Eye (tissue), 1 donor: ENCODE measurements at places on chromosomes 1 and 21.

GRCh38 chr1:22636927-22637326 is 499 bp downstream of the C1QA start:
- DNase-seq: no peak

DNA sequence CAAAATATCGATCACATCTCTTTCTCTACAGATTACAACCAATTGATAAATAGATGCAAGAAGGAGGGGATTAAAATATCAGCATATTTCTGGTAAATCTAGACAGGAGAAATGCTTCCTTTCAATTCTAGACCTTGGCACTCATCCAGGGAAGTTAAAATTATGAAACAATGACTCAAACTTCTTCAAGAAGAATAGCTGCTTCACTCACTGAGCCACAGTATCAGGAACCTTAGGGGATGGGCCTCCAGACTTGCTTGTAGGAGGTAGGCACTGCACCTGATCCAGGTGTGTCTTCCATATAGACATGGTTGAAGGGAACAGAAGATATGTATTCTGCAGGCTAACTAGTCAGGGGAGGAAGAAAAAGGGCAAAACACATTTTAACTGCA is 9.8 kb downstream of the SLAMF7 start:
- DNase-seq: no peak

- no peak for DNase-seq
These were observed 373.1 kb upstream of the USP24 start for GRCh38 chr1:55588309-55588708.

- no peak for DNase-seq
These were observed 46.6 kb downstream of the WLS start for GRCh38 chr1:68185743-68186142.

- peak; percentile 67 for DNase-seq
These were observed 37.1 kb upstream of the CTTNBP2NL start for GRCh38 chr1:112358798-112359408.

- no peak for DNase-seq
These were observed 22.2 kb downstream of the C1orf21 start for GRCh38 chr1:184409011-184409410.

DNA sequence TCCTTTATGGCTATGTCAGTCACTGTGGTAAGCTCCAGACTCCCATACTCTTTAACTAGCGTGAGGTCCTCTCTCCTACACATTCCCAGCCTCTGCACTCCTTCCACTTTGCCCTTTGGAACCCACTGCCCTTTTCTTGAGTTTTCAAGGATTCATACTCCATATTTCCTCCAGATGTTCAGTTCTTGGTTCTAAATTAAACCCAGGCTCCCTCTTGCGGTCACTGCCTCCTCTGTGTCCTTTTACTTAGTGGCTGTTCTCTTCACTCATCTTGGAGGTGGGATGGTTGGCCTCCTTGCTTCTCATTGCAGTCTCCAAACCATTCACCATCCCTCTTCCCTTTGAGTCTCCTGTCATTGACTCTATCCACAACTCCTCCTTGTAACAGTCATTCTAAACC is 208.1 kb downstream of the TGFB2 start:
- DNase-seq: no peak

DNA sequence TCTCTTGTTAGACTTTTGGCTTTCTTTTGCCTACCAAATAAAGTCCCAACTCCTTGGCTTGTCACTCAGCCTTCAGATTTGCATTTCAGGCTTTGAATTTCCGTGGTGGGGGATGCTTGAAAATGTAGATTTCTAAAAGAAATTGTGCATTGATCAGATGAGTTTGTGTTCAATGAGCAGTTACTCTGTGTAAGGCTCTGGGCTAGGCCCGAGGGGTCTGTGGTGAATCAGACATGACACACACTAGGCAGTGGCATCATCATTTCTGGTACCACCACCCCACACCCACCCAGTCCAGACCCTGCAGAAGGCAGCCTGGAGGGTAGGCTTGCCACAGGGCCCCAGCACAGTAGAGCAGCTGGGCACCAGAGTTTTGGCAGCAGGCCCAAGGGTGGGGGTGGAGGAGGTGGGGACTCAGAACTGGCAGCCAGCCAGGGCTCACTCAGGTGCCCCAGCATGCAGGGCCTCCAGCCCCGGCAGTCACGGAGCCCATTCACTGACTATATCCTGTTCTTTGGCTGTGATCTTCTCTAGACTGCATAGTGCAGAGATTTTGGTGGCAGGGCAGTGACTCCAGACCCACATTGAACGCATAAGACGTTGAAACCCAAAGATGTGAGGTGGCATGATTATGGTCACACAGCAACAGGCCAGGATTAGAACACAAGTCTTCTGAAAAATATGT is 97.2 kb upstream of the ARTN start:
- peak; percentile 73 for DNase-seq

DNA sequence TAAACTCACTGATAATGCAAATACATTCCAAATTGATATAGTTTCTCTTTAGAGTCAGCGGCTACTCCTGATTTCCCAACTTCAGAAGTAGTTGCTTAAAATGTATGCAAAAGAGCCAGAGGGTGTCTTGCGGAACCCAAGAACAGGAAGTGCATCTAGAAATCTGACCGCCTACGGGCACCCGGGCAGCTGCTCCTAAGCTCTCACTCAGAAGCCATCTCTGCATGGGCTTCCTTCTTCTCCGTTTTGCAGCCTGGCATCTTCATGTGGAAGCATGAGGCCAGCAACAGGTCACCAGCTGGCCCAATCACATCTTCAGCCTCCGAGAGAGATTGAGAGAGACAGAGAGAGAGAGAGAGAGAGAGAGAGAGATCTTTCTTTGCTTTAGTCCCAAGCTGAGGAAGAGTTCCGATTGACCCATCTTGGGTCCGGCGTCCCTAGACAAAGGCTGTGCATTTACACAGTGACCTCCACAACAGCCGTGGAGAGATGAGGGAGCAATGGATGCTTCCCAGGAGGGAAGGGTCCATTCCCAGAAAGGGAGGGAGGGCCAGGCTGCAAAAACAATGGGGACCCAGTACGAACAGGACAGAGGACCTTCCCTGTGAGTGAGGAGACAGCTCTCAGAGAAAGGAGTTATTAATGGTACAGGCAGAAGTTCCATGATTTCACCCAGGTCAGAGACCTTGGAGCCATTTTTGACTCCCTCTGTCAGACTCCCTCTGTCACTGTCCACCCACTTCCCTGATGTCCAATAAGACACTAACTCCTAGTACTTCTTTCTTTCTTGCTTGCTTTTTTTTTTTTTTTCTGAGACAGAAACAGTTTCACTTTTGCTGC is 28.2 kb upstream of the SLC30A1 start:
- DNase-seq: no peak

- DNase-seq: no peak
These were observed 36.1 kb upstream of the CHIT1 start for GRCh38 chr1:203265541-203265940.

DNA sequence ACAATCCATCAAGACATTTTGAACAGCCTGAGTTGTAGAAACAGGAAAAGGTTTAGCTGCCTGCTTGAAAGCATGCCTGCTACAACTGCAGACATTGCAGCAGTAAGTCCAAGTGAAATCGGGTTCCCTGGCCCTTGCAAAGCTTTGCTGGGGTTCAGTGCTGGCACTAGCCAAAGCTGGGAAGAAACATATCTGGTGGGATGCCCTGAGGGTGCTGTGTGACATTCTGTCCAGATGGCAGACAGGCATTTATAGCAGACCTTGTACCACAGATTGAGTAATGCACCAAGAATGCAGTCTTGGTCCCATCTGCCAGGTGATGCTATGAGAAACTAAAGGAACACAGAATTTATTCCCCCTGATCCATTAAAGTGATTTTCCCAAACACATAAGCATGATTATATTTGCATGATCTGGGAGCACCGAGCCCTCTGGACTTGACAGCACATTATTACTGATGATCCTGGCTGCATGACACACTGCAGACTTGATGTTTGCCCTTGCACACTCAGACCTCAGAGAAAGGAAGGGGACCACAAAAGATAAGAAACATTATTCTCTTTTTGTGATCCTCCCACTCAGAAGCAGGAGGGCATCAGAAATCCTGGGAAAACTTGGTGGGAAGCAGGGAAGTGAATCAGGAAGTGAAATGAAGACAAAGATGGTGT is 223.7 kb upstream of the FAM78B start:
- no peak for DNase-seq

DNA sequence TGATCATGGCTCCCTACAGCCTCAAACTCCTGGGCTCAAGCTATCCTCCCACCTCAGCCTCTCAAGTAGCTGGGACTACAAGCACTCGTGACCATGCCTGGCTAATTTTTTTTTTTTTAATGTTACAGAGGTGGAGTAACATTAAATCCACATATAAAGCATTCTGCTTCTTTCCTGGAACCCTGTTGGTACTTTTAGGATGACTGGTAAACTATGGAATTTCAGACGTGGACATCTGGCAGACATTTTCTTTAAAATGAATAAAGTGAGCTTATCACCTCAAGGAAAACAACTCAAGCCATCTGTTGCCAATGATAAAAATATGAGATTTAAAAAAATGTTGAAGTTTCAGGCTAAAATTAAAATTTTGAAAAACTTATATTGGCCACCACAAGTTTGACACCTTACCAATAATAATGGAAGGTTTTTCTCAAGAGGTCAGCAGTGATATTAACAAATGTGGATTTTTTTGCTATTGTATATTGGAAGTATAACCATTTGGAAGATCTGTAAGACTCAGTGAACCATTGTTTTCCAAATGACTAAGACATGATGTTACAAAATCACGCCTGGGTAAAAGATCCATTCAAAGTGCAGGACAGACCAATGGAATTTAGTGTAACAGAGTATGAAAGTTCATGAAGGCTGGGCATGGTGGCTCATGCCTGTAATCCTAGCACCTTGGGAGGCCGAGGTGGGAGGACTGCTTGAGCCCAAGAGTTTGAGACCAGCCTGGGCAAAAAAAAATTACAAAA is 52.7 kb upstream of the EIF4G3 start:
- no peak for DNase-seq

DNA sequence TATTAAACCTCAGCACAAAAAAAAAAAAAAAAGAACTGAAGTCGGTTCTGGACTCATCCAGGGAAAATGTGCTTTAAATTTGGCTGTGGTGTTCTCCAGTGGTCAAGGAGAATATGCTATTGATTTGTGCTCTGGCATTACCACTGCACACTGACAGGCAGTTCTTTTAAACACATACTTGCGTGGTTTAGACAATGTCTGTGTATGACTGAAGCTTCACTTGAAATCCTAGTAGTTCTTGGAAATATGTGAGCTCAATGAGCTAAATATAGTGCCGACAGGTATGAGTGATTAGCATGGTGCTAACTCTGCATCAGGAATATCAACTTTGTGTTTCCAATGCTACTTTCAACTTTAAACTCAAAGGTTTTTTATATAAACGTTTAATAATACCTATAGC is 415.6 kb downstream of the SMYD3 start:
- no peak for DNase-seq
